Activated naive CD8-positive, alpha-beta T cell treated with anti-CD3 and anti-CD28 coated beads for 36 hours (primary cell): ENCODE measurements at places on chromosomes 12 and 14.

DNA sequence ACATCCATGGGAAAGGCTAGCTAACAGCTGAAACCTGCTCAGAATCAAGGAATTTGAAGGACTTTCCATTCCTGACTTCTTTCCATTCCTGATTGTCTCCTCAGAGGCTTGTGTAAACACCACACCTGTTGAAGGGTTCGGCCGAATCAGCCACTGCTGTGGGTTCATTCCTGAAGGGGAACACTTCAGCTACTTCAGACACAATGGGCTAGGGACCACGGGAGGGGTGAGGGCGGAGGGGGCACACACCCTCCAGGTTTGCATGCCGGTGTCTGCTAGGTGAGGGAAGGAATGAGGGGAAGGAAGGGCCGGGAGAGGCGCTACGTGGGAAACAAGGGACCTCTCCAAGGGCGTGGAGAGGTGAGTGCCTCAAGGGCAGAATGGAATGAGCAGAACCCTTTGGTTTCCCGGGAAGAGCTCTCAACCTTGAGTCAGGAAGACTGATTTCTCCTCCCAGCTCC lies 1.3 kb downstream of the GPRC5A start:
- DNase-seq, result no peak

DNA sequence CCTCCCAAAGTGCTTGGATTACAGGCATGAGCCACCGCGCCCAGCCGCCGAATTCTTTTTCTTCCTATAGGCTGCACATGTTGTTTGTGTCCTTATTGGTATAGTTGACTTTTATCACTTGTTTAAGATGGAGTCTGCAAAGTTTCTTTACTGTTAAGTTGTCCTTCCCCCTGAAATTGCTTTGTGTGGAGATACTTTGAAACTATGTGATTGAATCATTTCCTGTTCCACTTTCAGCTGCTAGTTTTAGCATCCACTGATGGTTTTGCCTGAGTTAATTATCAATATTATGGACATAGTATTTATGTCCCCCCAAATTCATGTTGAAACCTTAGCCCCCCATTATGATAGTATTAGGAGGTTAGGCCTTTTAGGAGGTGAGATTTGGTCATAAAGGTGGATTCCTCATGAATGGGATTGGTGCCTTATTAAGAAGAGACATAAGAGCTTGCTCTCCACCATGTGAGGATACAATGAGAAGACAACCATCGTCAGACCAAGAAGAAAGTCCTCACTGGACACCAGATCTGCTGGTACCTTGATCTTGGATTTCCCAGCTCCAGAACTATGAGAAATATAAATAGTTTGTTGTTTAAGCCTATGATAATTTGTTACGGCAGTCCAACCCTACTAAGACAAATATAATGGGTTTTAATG lies 34.9 kb downstream of the PPHLN1 start:
- no peak for DNase-seq

DNA sequence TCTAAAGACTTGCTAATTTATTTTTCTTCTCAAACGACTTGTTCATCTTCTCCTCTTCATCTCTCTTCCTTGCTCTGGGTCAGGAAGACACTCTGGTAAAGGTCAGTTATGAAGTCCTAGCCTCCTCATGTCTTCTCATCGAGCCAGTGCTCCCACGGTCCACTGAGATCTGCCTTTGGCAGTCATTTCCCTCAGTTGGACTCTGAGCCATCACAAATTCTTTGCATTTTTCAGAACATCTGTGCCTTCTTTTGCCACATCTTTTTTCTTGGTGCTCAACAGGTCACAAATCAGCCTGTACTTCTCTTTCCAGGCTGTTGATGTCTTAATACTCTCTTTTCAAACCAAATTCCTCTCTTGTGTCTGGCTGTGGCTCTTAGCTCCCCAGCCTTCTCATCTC lies 49.7 kb downstream of the IGF1 start:
- no peak for DNase-seq

DNA sequence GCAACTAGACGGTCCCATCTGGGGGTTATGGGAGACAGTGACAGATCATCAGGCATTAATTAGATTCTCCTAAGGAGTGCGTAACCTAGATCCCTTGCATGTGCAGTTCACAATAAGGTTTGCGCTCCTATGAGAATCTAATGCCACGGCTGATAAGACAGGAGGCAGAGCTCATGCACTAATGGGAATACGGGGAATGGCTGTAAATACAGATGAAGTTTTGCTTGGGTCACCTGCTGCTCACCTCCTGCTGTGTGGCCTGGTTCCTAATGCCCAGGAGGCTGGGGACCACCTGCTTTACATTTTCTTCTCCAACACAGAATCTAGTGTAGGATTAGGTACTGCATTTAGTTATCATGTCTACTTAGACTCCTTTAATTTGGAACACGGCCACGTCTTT lies 49.7 kb upstream of the SAV1 start:
- no peak for DNase-seq

DNA sequence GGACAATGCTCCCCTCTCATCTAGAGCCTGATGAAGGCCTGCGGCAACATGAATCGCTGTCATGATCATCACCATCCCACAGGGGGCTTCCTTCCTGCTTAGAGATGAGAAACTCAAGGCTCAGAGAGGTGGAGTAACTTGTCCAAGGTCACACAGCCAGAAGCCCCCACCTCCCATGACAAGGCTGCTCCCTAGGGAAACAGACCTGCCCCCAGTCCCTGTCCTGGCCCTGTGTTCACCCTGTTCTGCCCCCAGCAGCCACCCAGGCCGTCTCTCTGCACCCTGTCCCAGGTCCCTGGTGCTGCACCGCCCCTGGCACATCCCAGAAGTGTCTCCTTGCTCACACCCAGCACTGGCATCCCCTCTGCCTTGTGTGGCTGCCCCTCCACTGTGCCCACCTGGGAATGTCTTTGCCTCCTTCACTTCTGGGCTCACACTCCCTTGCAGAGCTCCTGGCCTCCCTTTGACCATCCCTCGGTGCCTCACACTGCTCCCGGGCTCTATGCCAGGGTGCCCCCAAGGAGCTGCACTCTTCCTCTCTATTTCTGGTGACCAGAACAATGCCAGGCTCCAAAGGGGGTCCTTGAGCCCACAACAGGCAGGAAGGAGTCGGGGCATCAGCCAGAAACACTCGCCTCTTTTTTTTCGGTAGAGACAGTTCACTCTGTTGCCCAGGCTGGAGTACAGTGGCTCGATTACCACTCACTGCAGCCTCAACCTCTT lies 70.5 kb downstream of the BCL11B start:
- no peak for DNase-seq

DNA sequence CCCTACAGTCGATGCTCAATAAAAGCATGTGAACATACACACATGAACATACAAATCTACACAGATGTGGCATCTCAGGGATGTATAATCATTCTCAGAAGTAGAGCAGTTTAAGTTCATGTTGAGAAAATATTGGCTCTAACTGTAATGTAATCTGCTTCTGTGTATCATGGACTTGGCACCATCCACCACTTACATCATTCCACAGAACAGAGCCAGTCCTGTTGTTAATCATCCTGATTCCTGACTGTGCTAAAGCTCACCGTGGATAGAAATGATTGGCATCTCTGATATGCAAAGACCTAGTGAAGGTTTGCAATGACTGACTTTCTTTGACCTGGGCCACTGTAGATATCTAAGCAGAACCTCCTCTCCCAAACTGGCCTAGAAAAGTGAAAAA lies 1141.3 kb downstream of the BCL11B start:
- no peak for DNase-seq

DNA sequence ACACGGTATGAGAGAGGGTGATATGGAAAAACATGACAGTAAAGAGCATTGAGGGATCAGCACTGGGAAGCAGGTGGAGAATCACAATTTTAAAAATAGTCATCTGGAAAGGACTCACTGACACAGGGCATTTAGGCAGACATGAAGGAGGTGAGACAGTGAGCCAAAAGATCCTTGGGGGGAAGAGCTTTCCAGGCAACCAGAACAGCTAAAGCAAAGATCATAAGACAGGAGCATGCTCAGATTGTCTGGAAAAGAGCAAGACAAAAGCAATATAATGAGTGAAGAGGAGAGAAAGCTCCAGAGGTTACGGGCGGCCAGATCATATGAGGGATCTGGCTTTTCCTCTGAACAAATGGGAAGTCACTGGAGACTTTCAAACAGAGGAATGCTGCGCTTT lies 63.9 kb downstream of the DENND5B start:
- no peak for DNase-seq

- no peak for DNase-seq
Measured at GRCh38 chr14:22540811-22541360, 48.1 kb downstream of the DAD1 start.

DNA sequence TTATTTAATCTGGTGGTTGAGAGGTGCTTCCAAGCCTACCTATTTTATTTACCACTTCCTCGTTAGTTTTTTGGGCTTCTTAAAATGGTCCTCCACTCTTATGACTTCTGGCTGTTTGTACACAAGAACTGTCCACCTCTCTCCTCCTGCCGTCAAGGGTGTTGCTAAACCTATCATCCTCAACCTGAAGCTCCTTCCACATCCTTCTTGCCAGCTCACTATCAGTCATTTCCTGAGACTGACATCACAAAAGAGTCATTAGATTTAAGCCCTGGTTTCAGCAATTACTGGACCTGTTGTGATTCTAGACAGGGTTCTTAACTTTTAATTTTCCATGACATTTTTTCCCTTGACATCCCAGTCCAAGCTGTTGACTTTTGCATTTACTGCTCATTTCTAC lies 91.9 kb downstream of the BICD1 start:
- no peak for DNase-seq

DNA sequence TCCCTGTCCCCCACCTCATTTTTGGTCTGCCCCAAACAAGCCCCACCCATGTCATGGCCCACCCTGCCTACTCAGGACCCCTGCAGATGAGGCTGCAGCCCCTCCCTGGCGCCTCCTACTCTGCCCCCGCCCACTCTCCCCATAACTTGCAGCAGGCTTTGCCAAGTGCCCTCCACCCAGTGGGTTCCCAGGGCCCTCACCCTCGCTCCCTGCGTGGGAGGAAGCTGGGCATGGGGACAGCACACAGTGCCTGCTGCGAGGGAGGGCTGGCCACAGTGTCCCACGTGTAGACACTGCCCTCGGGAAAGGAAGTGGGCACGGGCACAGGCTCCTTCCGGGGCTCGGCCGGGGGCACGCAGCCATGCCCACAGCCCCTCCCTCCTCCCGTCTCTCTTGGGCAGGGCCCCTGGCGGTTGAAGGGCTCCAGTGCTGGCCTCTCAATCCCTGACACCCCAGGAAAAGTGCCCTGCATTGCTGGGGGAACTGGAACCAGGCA lies 9.4 kb downstream of the AKT1 start:
- no peak for DNase-seq

DNA sequence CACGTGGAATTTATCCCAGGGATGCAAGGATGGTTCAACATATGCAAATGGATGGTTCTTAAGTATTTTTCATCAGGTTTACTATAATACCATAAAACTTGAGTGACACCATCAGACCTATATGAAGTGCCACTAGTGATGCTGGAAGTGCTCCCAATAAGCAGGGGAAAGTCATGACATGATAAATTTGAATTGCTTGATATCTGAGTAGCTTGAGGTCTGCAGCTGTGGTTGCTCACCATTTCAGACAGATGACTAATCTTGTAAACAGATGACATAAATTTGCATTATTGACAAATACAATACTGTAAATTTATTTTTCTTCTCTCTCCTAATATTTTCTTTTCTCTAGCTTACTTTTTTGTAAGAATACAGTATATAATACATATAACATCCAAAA lies 13.7 kb upstream of the PRPF39 start:
- DNase-seq, result no peak

DNA sequence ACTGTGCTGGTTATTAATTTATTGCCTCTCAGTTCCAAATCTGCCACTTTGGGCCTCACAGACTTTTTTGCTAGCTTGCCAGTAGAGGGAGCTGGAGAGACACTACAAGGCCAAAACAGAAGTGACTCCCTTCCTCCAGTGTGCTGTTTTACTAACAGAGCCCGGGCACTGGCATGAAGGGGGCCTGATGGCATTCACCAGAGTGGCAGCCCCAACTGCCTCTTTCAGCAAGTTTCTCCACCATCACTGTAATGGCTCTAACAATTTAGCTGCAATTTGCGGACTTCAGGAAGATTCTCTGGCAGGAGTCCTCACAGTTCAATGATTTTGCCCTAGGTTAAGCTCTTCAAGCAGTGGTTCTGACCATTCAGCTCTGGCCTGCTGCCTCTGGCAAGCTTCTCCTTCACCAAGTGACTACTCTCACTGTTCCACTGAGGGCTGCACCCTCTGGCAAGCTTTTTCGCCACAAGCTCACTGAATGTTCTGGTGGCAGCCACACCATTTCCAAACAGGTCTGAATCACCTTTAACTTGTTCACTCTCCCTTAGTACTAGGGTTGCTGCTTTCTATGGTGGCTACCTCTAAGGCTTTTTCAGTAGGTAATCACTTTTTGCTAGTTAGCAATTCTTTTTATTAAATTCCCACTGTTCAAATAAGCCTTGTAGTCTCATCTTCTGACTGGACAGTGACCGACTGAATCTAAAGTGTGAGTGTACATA lies 104.9 kb downstream of the ZC3H14 start:
- DNase-seq, result peak; percentile 20

GRCh38 chr14:99687284-99688209 lies 3.4 kb downstream of the CYP46A1 start:
- peak; percentile 21 for DNase-seq

DNA sequence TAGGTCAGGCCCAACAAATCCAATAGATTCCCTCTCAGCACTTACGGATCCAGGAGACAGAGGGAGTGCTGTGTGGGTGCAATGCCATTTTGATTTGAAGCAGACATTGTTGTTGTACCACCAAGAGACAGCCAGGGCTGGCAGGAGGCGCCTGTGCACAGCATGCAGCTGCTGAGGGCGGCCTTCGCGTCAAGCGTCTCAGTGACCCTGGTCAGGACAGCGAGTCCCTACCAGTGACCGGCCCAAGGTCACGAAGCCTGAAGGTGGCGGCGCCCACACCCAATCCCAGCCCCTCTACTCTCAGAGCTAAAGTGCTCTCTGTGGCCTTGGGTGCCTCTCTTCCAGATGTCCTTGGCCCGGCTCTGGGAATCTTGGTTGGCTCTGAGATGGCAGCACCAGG lies 40.5 kb downstream of the PRMT8 start:
- DNase-seq, result no peak

GRCh38 chr14:104827177-104828055 lies 26.5 kb downstream of the ZBTB42 start:
- peak; percentile 62 for DNase-seq

GRCh38 chr12:76588881-76589565 lies 29.5 kb upstream of the OSBPL8 start:
- no peak for DNase-seq

- DNase-seq, result no peak
Measured at GRCh38 chr14:20626274-20626673, 15.2 kb downstream of the OR6S1 start.
